Thyroid gland (tissue), 4 donors: ENCODE measurements at places on chromosomes 1 and 21. TPM values are rescaled to one million over a fixed set of nuclear protein-coding genes. Genes with fewer than 3 reads are reported as not detected.

- no peak for DNase-seq
These were observed 77.5 kb upstream of the CAPZB start for GRCh38 chr1:19562847-19563246.

CFHR5 gene
- not detected for total RNA-seq

HES2 gene
- total RNA-seq = not detected

CDCA8 gene
- total RNA-seq = 0.33 TPM

CELA3A gene
- not detected for total RNA-seq

TNFRSF25 gene
- 11.1 TPM for total RNA-seq

DNA sequence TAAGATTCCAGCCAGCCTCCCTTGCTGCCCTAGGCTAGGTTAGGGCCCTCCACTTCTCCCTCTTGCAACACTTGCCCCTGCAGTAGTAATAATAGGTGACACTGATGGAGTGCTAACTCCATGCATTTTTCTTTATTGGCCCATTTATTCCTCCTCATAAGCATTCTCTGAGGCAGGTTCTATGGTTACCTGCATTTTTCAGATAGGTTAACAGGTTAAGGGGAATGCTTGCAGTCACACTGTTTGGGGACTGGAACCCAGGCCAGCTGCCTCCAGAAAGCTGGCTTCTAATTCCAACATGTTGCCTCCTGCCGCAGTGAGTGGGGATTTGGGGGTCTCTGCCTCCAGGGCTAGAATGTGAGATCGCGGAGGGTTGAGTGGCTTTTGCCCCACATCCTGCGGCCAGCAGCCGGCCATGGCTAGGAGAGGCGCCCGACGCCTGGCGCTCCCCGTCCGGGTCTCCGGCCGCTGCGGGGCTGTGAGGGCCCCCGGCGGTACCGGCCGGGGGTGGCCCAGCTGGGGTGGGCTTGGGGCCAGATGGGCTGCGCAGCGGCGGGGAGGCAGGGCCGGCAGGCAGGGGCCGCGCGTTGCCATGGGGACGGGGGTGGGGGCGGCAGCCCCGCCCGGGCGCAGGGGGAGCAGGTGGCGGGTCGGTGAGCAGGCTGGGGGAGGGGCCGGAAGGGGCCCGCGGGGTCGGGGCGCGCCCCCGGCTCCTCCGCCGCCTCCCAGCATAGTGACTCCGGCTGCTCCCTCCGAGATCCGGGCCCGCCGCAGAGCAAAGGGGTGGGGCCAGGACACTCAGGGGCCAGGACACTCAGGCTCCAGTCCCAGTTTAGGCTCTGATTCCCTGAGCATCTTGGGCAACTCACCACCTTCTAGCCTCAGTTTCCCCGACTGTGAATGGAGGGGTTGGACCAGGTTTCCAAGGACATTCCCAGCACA lies 68.4 kb upstream of the SSBP3 start:
- DNase-seq = peak; percentile 35

PRAMEF4 gene
- total RNA-seq = not detected

GRCh38 chr1:166174108-166174507 lies 7.3 kb upstream of the FAM78B start:
- no peak for DNase-seq

FCRL6 gene
- total RNA-seq = not detected

- peak; percentile 48 for DNase-seq
These were observed 191.7 kb downstream of the GIPC2 start for GRCh38 chr1:78237364-78237916.

ELF3 gene
- 28.8 TPM for total RNA-seq

- DNase-seq = no peak
These were observed 222.0 kb downstream of the TRABD2B start for GRCh38 chr1:47774986-47775834.

TNFSF18 gene
- total RNA-seq = not detected

DNA sequence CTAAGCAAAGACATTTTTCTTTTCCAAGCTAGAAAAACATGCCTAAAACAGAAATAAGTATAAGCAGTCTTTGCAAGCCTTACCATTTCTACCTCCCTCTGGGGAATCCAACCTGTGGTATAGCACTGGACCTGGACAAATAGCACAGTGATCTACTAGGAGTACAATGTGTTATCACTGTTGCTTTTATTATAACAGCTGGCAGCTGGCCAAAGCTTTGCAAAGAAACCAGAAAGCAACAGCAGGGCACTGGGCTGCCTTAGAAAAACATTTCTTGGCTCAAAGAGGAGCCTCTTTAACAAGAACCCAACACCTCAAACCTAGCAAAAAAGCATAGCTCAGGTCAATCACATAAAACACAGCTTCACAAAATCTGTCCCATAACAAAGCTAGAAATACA lies 294.5 kb upstream of the GREM2 start:
- peak; percentile 2 for DNase-seq

HSD3B1 gene
- not detected for total RNA-seq

DNA sequence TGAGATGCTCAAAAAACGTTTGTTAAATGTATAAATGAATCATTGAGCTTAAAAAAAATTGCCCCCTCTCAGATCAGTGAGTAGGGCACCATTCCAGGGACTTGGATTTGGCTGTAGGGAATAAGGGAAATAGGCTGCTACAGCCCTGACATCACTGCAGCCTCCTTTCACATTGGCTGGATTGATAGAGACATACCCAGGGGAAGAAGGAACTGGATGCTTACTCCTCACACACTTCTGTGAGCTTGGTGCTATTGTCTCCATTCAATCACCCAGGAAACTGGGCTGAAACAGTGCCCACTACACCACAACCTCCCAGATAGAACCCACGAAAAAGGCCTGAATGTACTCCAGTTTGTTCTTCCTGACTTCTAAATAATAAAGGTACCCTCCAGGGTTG lies 87.2 kb downstream of the TGFBR3 start:
- DNase-seq = no peak

S100A7 gene
- total RNA-seq = not detected

DNA sequence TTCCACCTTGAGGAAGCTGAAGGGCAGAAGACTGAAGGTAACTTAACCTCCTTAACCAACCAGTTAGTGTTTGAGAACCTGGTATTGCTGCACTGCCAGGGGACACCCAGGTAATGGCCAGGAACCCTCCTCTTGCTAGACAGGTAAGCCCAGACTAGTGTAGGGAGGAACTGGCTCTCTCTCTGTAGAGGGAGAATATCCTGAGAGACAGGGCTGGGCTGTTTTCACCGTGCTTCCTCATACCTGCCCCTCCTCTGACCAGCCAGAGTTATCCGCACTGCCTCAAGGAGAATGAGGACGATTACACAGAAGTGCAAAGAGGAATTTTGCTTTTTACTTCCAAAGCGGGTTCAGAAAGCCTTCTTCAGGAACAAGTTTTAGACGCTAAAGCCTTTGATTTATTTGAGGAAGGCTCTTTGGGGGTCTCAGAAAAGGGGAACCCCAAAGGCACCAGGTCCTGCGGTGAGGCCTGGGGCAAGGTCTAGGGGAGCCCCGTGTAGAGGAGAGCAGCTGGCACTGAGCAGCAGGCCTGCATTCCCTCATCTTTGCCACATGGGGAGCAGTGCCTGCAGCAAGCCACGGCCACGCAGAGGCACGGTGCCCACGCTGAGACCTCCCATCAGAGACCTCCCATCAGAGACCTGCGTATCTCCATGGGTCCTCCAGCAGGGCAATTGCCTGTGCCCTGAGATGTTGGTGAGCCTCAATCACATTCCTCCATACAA lies 13.5 kb downstream of the GNG4 start:
- DNase-seq = no peak

DNA sequence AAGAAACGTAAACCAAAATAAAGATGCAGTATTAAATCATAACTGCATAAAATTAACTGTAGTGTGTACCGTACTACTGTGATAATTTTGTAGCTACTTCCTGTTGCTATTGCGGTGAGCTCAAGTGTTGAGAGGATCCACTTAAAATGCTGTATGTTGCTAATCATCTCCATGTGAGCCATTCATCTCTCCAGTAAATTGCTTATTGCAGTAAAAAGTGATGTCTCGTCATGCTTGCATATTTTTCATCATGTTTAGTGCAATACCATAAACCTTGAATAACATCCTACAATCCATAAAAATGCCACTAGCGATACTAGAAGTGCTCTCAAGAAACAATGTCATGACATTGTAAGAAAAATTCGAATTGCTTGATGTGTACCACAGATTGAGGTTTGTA lies 66.3 kb downstream of the RAVER2 start:
- no peak for DNase-seq

- DNase-seq = no peak
These were observed 9.6 kb upstream of the FABP3 start for GRCh38 chr1:31382379-31382989.

GRCh38 chr1:14516974-14517840 lies 81.3 kb upstream of the KAZN start:
- DNase-seq = no peak

DNA sequence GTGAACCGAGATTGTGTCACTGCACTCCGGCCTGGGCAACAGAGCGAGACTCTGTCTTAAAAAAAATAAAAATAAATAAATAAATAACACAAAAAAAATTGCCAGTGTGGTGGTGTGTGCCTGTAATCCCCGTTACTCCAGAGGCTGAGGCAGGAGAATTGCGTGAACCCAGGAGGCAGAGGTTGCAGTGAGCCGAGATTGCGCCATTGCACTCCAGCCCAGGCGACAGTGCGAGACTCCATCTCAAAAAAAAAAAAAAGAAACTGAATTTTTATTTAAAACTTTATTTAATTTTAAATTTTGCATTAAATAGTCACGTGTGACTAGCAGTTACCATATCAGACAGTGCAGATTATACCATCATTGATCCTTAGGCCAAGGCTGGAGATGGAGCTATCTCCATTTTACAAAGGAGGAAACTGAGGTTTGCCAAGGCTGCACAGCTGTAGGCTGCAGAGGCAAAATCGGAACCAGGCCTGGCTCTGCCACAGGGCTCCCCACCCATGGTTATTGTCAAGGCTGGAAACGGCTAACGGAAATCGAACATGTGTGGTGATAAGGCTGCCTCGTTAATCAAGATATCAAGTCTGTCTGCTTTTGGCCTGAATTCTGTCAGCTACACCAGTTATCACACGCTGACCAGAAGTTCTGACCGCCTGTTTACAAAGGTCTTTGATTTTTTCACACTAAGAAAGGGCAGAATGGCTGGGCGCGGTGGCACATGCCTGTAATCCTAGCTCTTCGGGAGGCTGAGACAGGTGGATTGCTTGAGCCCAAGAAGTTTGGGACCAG lies 20.5 kb downstream of the HSPG2 start:
- no peak for DNase-seq

DNA sequence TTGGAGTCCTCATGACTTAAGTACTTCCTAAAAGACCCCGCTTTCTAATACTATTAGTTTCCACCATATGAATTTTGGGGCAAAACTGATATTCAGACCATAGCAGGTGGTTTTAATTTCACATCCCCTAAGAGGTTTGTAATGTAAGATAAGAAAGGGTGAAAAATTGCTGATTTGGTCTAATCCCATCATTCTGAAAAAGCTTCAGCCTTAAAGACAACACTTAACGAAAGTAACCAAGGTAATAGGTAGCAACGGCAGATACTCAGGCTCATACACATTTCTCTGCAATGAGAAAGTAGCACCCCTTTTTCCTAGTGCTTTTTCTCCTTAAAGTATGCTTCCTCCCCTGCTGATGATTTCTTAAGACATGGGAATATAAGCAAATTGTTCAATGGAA lies 376.9 kb upstream of the LYPLAL1 start:
- DNase-seq = no peak

- DNase-seq = no peak
These were observed 212.6 kb upstream of the L1TD1 start for GRCh38 chr1:61981870-61982660.

- DNase-seq = no peak
These were observed 763.1 kb downstream of the USP25 start for GRCh38 chr21:16492892-16493291.

- no peak for DNase-seq
These were observed 15.7 kb upstream of the ATP13A2 start for GRCh38 chr1:17027403-17027802.

DNA sequence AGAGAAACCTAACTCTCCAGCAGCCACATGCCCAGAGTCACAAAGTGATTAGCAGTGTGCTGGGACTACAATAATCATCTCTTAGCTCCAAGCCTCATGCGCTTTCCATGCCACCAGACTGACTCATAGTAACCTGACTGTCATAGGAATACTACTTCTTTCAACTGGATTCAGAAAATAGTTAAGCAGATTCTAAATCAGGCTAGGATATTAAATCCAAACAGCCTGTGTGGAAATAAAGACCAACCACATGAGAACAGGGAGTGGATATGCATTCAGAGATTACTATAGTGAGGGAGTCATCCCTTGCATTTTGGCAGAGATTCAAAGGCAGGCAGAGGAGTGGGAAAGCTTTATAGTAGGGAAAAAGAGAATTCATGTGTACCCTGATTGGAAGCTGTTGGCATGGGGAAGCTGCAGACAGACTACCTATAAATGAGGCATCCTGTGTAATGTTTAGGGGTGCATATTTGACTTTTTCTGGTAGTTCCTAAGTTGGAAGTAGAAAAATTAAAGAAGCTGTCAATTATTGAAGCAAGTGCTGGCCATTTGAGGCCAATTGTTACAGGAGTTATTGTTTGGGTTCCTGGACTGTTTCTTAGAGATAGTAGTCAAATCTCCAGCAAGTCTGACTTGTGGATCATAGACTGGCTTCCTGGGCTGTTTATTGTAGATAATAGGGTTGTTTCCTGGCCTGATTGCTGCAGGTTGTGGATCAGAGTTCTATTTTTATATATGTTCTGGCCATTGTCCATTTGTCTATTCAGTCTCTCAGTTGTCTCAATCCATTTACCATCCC lies 31.7 kb upstream of the DNAH14 start:
- no peak for DNase-seq

DNA sequence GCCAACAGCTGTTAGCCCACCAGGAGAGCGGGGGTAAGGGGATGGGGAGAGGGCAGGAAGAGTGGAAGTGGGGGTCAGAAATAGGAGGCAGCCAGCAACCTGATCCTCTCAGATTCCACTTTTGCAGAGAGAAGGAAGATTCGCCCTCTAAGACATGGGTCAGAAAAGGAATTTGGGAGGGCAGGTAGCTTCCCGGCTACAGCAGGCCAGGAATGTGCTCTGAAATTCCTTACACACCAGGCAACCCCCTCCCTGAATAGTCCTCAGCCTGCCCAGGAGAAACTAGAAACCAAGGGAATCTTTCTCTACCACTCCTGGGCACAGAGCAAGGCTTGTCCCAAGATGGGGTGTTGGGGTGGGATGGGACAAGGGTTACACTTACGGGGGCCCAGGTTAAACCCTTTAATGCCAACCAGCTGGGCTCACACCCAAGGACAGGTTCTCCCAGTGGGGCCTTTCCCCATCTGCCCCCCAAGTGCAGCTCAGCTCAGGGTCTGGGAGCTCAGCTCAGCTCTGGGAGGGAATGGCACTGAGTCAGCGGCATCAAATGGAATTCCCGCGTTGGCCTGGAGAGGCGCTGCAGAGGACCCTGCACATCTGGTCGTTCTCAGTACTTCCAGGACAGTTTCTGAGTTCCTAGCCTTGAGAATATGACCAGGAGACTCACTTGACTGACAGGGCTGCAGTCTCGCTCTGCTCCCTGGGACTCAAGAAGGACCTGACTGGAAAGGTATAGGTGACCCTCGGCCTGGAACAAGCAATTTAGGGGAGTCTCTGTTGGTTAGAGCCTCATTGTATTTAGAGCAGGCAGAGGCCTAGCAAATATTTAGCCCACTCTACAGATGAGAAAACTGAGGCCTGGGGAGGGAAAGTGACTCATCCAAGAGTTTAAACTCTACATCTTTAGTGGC lies 761 bp downstream of the TNNT2 start:
- no peak for DNase-seq

SLC1A7 gene
- total RNA-seq = 0.33 TPM

GRCh38 chr1:116572771-116573430 lies 2.1 kb upstream of the CD58 start:
- DNase-seq = no peak
